Neural progenitor cell (in vitro differentiated cells): ENCODE measurements at places on chromosomes 4 and X. TPM values are rescaled to one million over a fixed set of nuclear protein-coding genes. Genes with fewer than 3 reads are reported as not detected.

- H3K27me3 ChIP-seq, result no peaks in the 10 kb centered on the region
- no peak overlapping the region for H3K4me3 ChIP-seq
- no peak overlapping the region for H3K27ac ChIP-seq
- no peaks in the 10 kb centered on the region for H3K36me3 ChIP-seq
- no peak for DNase-seq
These were observed 48.6 kb downstream of the ACOX3 start for GRCh38 chr4:8391972-8392371.

DNA sequence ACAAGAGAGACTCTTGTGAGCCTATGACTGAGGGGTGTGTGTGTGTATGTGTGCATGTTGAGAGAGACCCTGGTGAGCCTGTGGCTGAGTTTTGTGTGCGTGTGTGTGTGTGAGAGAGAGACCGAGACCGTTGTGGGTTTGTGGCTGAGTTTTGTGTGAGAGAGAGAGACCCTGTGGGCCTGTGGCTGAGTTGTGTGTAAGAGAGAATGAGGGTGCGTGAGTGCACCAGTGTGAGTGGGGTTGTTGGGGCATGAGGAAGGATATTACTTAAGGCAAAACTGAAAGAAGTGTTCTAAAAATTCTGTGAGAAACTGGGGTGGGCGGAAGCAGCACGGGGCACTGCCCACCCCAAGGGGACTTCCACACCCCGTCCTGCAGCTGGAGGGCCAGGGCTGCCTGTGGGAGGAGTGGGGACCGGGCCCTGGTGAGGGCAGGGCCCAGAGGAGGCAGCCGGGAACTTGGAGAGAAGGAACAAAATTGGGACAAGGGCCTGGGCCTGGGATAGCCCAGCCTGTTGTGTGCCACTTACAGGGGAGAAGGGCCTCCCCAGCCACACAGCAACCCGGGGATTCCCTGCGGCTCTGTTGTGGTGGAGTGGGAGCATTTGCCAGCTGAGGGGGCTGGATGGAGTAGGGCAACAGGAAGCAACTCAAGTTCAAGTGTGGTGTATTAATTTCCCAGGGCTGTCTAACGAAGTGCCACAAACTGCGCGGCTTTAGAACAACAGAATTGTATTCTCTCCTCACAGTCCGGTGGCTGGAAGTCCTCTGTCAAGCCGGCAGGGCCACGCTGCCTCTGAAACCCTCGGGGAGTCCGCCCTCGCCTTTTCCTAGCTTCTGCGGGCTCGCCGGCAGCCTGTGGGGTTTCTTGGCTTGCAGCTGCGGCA, 22.1 kb downstream of the TMEM131L start:
- DNase-seq, result peak; percentile 33
- H3K27ac ChIP-seq, result no peak overlapping the region
- no peaks in the 10 kb centered on the region for H3K36me3 ChIP-seq
- no peak overlapping the region for H3K4me3 ChIP-seq
- H3K4me1 ChIP-seq, result peaks cover 38% of the 10 kb centered on the region

Gene LGI2
- total RNA-seq, result 0.56 and 0.99 TPM in 2 replicates

GRCh38 chrX:107562482-107562881, 65.8 kb upstream of the PRPS1 start:
- H3K27ac ChIP-seq, result no peak overlapping the region
- no peaks in the 10 kb centered on the region for H3K36me3 ChIP-seq
- H3K4me1 ChIP-seq, result peaks cover 29% of the 10 kb centered on the region
- no peaks in the 10 kb centered on the region for H3K27me3 ChIP-seq
- no peak overlapping the region for H3K4me3 ChIP-seq
- no peak for DNase-seq

Gene TRAPPC11
- 61.2 and 110 TPM in 2 replicates for total RNA-seq

Gene NAP1L3
- total RNA-seq, result 57.9 and 88.5 TPM in 2 replicates

Gene WNK3
- 36.1 and 50.2 TPM in 2 replicates for total RNA-seq

Gene SSX4B
- not detected in 2 replicates for total RNA-seq

GRCh38 chr4:98283219-98284189, 22.3 kb downstream of the RAP1GDS1 start:
- H3K36me3 ChIP-seq, result no peaks in the 10 kb centered on the region
- DNase-seq, result no peak
- H3K4me3 ChIP-seq, result no peak overlapping the region
- peak overlapping the region; percentile 52 for H3K27ac ChIP-seq
- H3K4me1 ChIP-seq, result peaks cover 15% of the 10 kb centered on the region

Gene XAGE1B
- total RNA-seq, result not detected in 2 replicates

GRCh38 chr4:119810001-119810400, 181.4 kb upstream of the PDE5A start:
- H3K27ac ChIP-seq, result no peak overlapping the region
- DNase-seq, result no peak
- H3K4me3 ChIP-seq, result no peak overlapping the region
- H3K4me1 ChIP-seq, result no peaks in the 10 kb centered on the region
- H3K36me3 ChIP-seq, result no peaks in the 10 kb centered on the region

Gene NELFA
- 18.0 and 50.3 TPM in 2 replicates for total RNA-seq

Gene TREX2
- total RNA-seq, result 0.96 TPM in 1 of 2 replicates, not detected in the other

DNA sequence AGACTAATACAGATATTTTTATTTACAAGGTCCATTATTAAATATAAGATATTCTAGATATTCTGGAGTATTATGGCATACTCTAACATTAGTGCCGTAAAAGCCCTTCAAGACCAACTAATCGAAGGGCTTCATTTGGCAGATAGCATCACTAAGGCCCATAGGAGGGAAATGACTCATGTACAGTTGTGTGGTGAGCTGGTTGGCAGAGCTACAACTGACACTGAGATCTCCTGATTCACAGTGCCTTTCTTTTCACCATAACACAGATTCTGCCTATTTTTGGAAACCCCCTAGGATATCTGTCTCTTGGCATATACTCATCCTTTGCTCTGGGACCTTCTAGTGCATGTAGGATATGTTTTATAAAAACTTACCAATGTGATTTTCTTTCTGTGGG, 201.7 kb upstream of the AFF2 start:
- DNase-seq, result no peak
- H3K36me3 ChIP-seq, result no peaks in the 10 kb centered on the region
- H3K27ac ChIP-seq, result no peak overlapping the region
- H3K4me3 ChIP-seq, result no peak overlapping the region
- H3K4me1 ChIP-seq, result no peaks in the 10 kb centered on the region
